ENCODE measurements at places on chromosomes 11 and 22.
A peak's percentile ranks its signal among the peaks of the same experiment; 100 is the strongest.

DNA sequence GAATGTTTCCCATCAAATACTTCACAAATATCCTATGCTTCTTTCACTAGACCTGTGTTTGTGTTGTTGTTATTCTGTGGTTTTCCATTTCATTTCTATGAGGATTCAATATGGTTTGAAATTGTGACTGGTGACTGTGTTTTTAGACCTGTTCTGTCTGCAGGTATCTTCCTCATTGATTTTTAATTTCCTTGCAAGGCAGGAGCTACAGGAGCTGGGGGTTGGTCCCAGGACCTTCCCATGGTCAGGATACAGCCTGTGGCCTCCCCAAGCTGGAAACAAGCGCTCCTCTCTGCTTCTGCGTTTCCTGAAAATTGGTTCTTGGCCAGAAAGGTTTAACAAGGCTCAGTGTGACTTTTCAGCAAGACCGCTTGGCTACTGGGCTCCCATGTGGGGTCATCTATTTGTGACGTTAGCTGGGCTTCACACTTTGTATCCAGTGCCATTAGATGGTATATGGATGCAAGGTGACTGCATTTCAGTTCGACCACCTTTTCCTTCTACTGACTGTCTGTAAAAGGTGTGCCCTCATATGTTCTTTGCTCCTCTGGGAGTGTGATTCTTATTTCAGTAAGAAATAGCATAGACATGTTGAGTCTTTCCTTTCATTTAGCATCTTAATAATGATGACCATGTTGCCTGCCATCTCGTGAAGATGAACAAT, 21.5 kb downstream of the IGLL5 start:
- DNase-seq = no peak

DNA sequence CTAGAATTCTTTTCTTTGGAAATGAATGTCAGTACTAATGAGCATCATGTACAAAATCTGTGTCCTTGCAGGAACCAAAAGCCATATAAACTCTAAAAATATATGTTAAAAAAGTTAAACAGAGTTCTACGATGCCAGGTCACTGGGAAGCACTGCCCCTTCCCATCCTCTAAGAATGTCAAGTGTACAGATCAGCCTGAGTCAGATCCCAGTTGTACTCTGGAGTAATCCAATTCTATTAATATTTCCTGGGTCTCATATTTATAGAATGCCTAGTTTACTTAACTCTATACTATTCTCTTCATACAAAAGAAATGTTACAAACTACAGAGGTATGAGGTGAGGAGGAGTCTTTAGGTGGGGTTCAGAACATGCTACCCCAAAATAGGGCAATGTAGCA, 460.1 kb downstream of the DLG2 start:
- DNase-seq = no peak

GRCh38 chr11:9617940-9618339, 44.5 kb downstream of the WEE1 start:
- no peak for DNase-seq

DNA sequence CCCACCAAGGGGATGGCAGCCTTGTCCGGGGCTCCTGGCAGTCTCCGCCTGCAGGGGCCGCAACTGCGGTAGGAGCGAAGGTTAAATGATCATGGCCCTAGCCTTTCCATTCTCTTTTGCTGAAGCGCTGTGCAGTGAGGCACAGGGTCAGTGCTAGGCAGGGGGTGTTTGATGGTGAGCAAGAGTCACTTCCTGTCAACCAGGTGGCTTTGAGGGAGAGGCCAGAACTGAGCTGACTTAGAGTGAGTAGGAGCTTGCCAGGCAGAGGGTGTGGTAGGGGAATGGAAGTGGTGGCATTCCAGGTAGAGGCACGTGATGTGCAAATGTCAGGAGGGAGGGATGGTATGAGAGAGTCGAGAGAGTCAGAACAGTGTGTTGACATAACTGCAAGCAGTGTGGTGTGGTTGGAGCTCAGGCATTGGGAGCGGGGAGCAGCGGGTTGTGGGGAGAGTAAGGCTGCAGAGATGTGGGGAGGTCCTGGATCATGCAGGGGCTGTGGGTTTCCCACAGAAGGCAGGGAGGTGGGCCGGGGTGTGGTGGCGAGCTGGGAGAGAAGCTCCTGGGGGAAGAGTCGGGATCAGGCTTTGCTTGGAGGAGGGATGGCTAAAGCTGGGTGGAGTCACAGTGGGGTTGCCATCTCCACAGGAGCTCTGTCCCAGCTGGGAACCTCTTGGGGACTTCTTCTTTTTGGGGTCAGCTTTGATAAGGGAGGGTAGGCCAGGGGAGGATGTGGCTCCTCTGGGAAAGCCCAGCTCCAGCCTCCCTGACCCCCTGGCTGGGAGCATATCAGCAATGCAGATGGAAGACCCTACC, 33.3 kb downstream of the AMPD3 start:
- DNase-seq = no peak

DNA sequence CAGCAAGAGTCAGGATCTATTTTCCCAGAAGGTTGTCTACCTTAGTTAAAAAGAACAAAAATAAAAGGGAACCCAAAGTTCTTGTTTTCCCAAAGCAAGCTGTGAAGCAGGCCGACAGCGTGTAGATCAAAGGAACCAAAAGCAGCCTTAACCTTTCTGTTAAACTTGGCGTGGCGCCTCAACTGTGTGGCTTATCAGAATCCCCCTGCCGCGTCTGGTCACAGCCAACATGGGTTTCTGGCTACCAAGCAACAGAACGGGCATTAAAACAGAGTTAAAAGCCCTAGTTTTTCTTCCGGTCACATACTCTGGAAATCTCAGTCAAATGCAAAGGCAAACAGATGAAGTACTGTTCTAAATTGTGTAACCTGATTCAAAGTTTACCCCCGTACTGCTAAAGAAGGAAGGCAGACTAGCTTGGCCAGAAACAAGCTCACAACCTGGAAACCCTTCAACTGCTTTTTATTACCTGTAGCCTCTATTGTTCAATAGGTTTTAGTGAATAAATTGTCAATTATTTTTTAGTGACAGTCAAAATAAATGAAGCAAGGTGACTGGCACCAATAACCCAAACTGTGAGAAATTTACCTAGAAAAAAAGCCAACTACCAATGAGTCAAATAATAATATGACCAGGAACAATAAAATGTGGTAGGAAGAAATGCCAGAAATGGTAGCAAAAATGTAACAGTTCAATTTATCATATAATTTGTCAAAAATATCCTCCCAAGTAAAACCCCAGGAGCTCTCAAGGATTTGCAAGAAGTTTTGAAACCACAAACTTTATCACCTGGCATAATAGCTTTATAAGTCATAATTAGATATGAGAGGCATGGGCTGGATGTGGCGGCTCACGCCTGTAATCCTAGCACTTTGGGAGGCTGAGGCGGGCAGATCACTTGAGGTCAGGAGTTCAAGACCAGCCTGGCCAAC, 21.4 kb downstream of the CHKA start:
- peak; percentile 46 for DNase-seq

GRCh38 chr22:31678748-31679147, 16.7 kb upstream of the PISD start:
- DNase-seq = no peak

DNA sequence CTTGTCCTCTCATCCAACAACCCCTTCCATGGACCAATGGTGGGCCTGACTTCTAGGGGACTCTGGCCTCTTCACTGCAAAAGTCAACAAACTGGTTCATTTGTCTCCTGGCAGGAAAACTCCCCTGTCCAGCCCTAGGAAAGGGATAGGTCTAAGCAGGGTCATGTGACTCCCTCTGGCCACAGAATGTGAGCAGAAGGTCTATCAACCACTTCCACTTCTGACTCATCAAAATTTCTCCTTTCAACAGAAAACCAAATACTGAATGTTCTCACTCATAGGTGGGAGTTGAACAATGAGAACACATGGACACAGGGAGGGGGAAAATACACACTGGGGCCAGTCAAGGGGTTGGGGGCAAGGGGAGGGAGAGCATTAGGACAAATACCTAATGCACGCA, 1.3 kb upstream of the ISX start:
- peak; percentile 57 for DNase-seq

DNA sequence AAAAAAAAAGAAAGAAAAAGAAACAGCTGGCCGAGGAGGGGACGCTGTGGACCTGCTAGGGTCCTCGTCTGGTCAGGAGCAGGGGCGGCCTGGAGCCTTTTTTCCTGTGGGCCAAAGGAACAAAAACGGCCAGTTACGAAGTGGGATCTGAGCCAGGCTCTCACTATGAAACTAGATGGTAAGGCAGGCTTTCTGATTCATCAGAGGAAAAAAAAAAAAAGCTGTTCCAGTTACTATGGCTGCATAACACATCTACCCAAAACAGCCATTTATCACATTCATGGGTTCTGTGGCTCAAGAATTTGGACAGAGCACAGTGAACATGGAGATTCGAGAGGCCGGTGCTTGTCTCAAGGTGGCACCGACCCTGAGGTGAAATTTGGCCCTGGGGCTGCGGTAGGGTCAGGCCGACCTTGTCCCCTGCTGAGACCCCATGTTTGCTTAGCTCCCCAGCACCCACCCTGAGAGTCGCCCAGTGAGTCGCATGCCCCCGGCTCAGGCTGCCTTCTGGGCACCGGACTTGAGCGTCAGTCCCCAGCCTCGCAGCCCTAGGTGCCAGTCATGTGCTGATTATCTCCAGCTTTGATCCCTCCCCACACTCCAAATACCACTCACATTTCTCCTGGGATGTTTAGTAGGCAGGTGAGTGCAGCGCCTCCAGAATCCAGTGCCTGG, 34.2 kb downstream of the MRGPRD start:
- DNase-seq = no peak

- no peak for DNase-seq
Measured at GRCh38 chr22:46165977-46166376, 15.7 kb downstream of the PPARA start.

- DNase-seq = no peak
Measured at GRCh38 chr11:41947392-41947791, 487.9 kb upstream of the LRRC4C start.

GRCh38 chr11:8531982-8532381, 62.0 kb downstream of the STK33 start:
- DNase-seq = peak; percentile 38

GRCh38 chr22:43901976-43902643, 10.3 kb upstream of the PNPLA5 start:
- no peak for DNase-seq

- DNase-seq = no peak
Measured at GRCh38 chr11:11252403-11252802, 100.6 kb downstream of the CSNK2A3 start.

GRCh38 chr11:12932485-12932884, 76.6 kb upstream of the RASSF10 start:
- no peak for DNase-seq

DNA sequence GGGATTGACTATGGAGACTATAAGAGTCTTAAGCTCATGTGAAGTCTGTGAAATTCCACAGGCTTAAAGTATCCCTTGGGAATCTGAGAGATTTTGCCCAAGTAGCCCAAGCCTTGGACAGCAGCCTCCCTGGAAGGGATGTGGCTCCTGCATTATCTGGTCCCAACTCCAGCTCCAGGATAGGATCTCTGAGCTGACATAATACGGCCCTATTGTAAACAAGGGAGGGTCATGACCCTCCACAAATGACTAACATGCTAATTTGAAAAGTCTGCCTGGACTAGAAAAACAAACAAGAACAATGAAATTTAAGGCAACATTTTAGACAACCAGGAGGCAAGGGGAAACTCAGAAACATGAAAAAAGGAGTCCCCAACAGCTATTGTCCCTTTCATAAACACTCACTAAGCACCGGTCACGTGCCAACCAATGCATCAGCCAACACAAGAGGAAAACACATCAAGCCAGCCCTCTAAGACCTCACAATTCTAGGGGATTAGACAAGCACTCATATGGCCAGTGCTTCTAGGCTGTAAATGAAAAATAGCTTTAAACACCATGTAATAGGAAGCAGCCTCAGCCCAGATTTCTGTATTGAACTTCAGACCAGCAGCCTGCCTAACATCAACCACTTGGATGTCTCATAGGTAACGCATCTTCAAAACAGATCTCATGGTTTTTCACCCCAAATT, 101.2 kb upstream of the TIMP3 start:
- no peak for DNase-seq

- no peak for DNase-seq
Measured at GRCh38 chr22:24146791-24147353, 34.4 kb upstream of the SUSD2 start.

- DNase-seq = no peak
Measured at GRCh38 chr11:12567746-12568460, 106.3 kb upstream of the TEAD1 start.

DNA sequence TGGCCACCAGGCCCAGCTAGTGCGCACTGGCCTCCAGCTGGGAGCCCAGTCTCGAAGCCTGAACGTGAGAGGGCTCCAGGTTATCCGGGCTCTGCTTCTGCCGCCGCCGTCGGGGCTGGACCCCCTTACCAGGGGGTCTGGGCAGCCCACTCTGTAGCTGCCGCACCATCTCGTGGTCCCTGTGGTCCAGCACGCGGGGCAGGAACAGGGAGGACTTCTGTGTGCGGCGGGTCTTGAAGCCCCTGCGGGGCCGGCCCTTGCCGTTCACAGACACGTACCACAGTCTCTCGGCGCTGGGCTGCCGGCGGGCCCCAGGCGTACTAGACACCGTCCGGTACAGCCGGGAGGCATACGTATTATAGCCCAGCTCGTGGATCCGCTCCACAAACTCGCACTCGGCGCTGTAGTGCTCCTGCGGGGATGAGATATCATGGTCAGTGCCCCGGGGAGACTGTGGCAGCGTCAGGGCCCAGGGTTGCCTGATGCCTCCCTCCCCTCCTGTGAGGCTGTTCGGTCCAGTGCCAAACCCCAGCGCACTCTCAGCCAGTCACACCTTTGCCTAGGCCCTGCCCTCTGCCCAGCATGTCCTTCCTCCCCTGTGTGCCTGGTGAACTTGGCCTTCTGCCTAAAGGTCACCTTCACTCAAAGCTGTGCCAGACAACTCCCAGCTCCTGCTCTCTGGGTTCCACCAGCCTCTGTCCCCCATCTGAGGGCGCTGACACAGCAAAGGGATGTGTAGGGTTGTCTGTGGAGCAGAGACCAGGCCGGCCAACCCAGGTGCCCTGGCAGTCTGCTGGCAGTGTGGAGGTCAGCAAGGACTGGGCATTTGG, 8.7 kb downstream of the FGF3 start:
- DNase-seq = no peak

DNA sequence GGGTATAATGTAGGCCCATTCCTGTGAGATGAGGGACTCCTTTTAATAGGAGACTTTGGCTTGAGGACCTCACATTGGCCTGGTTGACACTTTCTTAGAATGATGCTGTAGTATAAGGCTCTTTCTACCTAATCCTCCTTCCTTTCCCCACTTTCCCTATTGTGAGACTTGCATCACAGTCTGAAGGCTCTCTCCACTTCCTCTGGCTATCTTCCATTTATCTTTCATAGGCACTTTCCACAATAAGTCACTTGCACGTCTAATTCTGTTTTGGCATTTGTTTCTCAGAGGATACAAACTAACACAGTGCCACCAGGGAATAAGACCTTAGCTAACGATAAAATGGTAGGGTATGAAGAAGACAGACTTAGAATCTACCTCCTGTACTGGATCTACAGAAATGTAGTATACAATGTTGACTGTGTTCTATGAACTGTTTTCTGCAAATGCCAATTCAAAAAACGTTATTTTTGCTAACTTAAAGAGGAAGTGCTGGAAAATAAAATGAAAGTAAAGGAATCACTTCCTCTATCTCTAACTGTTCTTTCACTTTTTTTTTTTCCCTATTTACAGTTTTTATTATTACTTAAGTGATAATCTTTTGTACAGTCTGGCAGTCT, 17.9 kb upstream of the PDE3B start:
- DNase-seq = no peak

GRCh38 chr11:110747531-110747930, 35.3 kb upstream of the ARHGAP20 start:
- no peak for DNase-seq

Data from GM10248 (cell line).